Non-pigmented ciliary epithelial cell (primary cell): ENCODE measurements at places on chromosomes 1 and 21.

DNA sequence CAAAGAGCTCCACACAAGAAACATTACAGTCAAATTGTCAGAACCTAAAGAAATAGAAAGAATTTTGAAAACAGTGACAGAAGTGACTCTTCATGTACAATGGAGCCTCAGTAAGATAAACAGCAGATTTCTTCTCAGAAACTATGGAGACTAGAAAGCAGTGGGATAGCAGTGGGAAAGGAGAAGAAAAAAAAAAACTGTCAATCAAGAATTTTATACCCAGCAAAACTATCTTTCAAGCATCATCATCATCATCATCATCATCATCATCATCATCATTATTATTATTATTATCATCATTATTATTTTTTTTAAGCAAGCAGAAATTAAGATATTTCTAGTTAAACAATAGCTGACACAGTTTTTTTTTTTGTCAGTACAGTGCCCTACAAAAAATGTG lies 24.2 kb downstream of the CEP170 start:
- DNase-seq = no peak

DNA sequence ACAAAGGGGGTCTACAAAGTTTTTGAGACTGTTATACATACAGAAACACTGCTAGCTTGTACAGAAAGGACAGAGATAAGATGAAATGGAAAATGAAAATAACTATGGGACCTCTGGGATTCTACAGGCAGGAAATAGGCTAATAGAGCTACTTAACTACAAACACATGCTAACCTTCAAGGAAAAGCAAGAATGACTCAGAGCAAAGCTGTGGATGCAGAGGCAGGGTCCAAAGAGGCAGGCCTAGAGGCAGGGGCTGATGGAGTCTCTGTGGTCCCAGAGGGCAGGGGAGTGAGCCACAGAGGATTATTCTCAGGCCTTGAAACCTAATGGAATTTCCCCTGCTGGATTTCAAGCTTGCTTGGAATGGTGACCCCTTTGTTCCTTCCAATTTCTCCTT lies 18.7 kb upstream of the GOLT1A start:
- DNase-seq = no peak

GRCh38 chr1:224622831-224623230 lies 6.7 kb downstream of the CNIH3 start:
- DNase-seq = no peak

- DNase-seq = no peak
Measured at GRCh38 chr1:3650248-3651025, 534 bp upstream of the WRAP73 start.

- DNase-seq = no peak
Measured at GRCh38 chr1:209645574-209646452, 6.4 kb downstream of the LAMB3 start.

DNA sequence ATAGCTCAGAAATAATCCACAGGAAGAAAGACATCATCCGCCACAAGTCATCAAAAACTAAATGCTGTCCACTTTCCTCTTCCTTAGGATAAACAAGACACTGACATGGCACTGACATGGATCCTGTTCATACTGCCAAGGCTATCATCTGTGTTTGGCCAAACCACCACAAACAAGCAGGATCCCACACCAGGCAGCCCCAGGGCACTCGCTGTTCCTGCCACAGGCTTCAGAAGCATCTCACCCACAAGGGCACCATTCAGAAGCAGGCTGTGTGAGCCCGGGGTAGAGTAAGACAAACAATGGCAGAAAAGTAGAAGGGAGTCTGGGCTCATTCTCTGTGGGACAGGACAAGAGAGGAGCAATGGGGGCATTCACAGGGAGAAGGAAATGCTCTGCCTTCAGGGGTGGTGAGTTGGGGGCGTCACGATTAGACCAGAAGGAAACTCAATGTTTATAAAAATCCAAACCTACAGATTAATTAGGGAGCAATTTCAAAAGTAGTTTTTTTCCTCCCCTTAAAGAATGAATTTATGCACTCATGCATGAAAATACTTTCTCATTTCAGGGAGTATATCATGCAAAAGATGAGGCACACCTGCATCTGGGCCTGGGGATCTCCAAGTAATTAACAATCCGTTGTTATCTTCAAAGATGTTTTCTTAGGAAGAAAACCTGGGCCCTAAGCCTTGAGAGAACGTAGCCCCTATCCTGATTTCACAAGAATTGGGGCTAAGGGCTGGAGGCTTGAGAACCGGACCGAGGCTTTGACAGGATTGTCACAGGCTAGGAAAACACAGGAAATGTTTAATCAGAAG lies 43.3 kb upstream of the ATP1A1 start:
- DNase-seq = no peak

- no peak for DNase-seq
Measured at GRCh38 chr21:27158967-27159366, 192.1 kb upstream of the ADAMTS5 start.

- DNase-seq = no peak
Measured at GRCh38 chr1:89999208-89999607, 4.3 kb downstream of the ZNF326 start.

DNA sequence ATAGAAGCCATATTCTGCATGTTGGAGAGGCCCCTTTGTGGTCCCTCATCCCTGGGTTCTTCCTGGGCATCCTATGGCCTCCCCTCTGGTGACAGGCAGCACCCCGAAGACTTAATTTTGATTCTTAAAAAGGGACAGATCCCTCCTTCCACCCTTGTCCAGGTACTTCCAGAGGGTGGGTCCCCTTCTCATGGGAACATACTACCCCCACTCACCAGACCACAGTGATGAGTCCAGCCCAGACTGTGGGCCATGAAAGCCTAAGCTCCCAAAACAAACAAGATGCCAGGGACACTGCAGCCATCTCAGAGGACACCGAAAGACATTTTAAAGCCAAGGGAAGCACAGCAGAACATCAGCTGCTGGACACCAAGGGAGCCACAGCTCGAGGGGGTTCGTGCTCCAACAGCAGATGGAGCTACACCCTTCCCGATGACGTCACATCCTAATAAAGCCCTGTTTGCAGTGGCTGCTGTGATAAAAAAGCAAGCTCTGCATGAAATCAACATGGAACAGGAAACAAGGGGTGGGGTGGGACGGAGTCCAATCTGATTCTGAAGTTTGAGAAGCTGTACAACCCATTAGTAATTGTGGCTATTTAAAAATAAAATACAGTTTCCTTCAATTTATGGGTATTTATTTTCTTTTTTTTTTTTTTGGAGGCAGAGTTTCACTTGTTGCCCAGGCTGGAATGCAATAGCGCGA lies 32.4 kb downstream of the GNB1 start:
- DNase-seq = peak; percentile 54

- DNase-seq = no peak
Measured at GRCh38 chr1:164756741-164757140, 197.8 kb downstream of the PBX1 start.

DNA sequence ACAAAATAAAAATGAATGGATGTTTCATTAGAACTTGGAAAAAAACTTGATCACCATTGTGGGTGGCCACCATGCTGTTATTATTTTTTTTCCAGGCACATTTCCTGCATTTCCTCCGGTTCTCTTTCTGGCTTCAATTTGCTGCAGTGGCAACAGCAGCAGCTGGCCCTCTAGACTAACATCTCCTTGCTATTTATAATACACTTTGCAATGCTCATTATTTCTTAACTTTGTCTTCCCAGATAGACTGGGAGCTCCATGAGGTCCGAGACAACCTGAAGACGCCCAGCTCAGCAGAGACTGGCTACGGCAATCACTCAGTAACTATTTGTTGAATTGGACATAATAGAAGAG lies 53.4 kb upstream of the ATP5PO start:
- no peak for DNase-seq

GRCh38 chr1:150083907-150084306 lies 16.3 kb downstream of the VPS45 start:
- DNase-seq = no peak

GRCh38 chr1:102961549-102961948 lies 146.8 kb downstream of the COL11A1 start:
- DNase-seq = no peak

DNA sequence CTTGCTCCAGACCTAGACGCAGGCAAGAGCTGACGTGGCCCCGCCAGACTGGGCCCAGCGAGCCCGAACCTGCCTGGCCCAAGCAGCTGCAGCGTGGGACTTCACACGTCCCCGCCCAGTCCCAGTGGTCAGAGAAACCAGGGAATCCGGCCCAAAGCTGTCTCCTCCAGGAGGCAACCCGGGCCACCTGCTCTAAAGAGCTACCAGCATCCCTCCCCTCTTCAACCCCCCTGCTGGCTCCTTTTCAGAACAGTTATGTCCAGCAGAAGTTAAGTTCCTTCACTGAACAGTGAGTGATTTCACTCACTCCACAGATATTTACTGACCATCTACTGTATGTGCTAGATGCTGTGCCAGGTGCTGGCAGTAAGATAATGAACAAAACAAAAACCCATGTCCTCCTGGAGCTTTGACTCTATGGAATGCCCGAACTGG lies 2.1 kb upstream of the EFNA1 start:
- no peak for DNase-seq

DNA sequence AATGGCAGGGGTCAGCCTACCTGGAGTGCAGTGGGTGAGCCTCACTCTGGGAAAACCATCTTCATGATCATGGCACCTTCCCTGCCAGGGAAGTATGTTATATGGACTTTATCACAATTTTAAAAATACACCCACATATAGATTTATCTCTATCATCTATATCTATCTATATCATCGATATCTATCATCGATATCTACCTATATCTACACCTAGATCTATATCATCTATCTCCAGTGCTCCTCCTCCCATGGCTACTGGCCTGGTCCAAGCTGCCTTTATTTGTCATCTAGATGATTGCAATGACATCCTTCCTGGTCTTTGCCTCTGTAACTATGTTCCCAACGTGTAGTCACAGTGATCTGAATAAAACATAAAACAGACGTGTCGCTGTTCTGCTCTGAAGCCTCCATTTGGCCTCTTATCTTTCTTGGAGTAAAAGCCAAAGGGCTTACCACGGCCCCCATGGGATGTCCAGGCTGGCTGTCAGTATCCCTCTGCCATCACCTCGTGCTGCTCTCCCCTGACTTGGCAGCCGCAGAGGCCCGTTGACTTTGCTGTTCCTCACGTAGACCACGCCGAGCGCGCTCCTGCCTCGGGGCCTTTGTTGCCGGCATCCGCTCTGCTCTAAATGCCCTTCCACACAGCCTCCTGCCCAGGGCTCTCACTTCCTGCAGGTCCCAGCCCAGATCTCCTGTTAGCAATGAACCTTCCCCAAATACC lies 20.6 kb upstream of the KIF26B start:
- DNase-seq = no peak

GRCh38 chr21:36759348-36760083 lies 60.6 kb downstream of the SIM2 start:
- no peak for DNase-seq

DNA sequence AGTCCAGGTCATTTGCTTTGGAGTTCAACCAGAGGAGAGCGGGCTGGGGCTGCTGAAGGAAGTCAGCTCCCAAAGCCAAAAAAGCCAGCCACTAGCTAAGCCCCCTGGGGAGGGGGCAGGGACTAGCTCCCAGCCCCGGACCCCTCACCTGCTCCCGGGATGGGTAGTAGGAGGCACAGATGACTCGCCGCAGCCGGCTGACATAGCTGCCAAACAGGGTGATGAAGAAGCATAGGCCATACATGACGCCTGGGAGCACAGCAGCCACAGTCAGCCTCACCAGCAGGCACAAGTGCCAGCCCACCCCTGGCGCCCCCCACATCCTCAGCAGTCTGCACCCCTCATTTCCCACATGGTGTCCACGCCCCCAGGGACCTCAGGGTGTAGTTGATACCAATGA lies 7.4 kb downstream of the DCST2 start:
- DNase-seq = no peak

GRCh38 chr1:62321446-62321845 lies 2.2 kb upstream of the KANK4 start:
- DNase-seq = peak; percentile 28
